ENCODE measurements at places on chromosomes 1 and 21.
A peak's percentile ranks its signal among the peaks of the same experiment; 100 is the strongest.

DNA sequence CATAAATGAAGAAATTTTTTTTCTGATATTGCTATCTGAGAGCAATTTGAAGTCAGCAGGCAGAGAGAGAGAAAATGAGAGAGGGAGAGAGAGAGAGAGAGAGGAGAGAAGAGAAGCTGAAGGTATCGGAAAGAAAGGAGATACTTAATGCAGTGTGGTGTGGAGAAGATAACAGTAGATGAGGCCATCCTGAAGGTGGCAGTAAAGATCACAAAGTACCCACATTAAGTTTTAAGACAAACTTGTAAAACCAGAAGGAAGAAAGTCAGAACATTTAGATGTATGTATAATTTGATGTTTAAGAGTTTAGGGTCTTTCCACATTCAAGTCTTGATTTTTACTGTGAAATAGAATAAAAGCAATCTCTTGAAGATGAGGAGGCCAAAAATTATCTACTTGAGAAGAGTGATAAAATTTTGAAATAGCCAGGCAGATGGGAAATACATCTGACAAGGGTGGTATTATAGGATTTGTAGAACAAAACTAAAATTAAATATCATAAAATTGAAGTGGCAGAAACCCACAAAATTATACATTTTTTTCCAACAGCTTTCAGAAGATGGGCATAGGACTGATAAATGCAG lies 1753.4 kb downstream of the MRPL39 start:
- DNase-seq, result no peak

DNA sequence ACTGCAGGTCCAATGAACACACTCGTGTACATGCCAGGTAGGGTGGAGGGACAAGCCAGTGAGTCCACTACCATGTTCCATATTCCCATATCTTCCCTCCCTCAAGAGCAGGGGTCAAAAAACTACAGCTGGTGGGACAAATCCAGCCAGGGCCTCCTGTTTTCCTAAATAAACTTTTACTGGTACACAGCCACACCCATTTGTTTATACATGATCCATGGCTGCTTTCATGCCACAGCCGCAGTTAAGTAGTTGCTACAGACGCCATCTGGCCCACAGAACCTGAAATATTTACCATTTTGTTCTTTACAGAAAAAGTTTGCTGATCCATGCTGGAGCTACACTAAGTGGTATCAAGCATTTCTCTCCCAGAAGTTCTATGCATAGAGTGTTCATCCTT lies 42.4 kb downstream of the CASQ2 start:
- no peak for DNase-seq

GRCh38 chr1:146016891-146017290 lies 4.6 kb downstream of the HJV start:
- no peak for DNase-seq

- no peak for DNase-seq
These were observed 108.7 kb downstream of the RGL1 start for GRCh38 chr1:183913567-183913993.

DNA sequence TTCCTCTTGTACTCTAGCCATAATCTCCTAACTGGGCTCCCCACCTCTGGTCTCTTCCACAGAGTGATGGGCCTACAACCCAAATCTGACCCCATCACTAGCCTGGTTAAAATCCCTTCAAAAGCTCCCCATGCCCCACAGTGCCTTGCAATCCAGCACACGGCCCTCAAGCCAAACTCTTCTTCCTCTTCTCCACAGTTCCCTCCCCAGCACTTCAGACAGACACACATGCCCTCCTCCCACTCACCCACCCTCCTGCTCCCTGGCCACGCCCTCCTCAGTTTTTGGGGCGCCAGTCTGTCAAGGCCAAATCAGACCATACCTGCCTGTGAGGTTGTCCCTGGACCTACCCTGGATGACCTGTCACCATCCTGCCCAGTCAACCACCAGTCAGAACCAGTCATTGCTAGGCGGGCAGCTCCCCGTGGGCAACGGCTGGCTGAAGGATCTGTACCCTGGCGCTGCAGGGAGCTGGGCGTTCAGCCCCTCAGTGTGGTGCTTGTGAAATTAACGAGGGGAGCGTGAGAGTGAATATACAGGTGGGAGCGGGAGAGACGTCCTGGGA lies 753 bp downstream of the C1orf210 start:
- no peak for DNase-seq

GRCh38 chr1:92484472-92485380 lies 2.0 kb downstream of the GFI1 start:
- DNase-seq, result peak; percentile 60

DNA sequence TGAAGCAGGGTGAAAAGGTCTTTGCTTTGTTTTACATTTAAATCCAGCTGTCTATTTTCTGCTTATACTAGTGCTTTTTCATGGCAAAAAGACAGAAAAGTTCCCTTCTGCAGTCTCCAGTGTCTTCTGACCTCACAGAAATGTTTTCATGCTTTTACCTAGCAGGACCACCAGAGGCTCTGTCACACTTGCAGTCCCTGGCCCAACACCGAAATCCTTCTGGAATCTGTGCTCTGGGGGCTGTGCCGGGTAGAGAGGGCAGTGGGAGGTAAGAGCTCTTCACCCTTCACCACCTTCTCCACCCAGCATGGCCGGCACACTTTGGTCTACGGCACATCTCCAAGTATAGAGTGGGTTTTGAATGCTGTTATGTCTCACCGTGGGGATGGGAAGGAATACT lies 20.8 kb downstream of the GNAT2 start:
- DNase-seq, result no peak

DNA sequence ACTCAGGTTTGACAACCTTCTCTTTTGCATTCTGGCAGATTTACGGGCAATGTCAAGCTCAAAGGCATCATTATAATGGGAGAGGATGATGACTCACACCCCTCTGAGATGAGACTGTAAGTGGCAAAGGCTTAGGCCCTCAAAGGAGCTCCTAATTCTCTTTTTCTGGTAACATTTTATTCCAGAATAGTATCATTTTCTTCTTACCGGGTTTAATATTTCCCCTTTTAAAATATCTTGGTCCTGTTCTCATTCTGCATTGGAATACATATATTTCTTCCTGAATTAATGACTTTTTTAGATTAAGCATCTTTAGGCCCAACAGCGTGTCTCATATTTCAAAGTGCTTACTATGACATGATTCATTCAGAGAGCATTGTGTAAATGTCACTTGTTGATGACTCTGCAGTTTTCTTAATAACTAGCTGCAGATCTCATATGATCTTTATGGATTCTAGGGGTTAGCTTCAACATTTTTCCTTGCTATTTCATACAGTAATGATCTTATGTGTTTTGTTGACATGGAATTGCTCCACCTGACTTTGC lies 1.7 kb downstream of the PITHD1 start:
- no peak for DNase-seq

GRCh38 chr1:221394011-221394544 lies 347.8 kb downstream of the DUSP10 start:
- no peak for DNase-seq

GRCh38 chr21:41482301-41482700 lies 25.7 kb downstream of the TMPRSS2 start:
- no peak for DNase-seq

GRCh38 chr1:5891736-5892135 lies 100.5 kb downstream of the NPHP4 start:
- DNase-seq, result no peak

DNA sequence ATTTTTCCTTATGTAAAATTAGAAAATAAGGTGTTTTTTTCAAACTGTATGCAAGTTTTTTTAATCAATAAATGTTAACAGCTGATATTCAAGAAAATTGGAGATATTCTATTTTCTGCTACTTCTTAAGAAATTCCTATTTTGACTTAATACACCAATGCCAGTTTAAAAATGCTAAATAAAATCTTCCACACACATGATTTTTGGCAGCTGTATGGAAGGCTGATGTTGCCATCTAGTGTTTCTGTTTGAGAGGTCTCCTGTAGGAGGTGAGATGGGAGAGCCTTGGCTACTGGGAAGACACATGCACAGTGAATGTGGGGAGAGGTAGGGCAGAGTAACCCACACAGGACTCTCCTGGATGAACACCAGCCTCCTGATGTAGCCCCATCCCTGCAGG lies 29.2 kb upstream of the OR2B11 start:
- DNase-seq, result no peak

DNA sequence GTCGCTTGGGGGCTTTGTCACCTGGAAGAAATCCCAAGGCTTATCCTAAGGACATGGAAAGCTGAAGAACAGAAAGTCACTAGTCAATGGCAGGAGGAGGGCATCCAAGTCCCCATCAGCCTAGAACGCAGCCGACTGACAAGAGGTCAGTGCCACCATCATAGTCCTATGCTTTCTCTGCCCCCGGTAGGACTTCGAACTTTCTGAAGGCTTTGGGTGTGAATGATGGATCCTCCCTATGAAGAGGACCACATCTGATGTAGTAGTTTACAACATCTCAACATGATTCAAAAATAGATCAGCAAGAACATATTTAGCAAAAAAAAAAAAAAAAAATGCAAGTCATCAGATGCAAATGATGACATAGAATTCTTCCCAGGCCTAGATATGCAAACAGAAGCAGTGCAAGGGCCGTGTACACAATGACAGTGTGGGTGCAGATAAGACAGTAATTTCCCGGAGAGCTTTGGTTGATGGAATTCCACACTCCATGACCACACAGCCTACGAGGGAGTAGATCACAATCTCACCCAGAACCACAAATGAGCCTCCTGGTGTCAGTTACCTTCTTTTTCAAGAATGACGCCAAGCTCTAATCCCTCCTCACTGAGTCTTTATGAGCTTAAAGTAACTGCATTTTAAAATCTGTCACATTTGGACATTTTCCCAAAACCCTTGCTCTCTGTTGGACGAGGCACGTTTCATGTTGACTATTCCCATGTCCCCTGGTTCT lies 88.2 kb downstream of the PSMG1 start:
- no peak for DNase-seq

DNA sequence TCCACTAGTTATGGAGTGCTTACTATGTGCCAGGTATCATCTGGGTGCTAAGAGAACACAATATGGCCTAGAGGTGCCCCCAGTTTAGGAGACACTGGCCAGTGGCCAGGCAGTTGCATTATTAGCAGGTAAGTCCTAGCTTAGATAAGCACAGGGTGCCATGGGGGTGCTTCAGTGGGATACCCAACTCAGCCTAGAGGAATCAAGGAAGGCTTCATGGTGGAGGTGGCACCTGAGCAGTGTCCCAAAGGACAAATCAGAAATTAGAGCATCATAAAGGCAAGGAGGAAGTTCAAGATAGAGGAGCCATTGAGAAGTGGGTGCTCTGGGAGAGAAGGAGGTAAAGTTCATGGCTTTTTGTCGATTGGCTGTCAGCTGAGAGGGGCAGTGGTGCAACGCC lies 31.9 kb upstream of the PKP1 start:
- no peak for DNase-seq

DNA sequence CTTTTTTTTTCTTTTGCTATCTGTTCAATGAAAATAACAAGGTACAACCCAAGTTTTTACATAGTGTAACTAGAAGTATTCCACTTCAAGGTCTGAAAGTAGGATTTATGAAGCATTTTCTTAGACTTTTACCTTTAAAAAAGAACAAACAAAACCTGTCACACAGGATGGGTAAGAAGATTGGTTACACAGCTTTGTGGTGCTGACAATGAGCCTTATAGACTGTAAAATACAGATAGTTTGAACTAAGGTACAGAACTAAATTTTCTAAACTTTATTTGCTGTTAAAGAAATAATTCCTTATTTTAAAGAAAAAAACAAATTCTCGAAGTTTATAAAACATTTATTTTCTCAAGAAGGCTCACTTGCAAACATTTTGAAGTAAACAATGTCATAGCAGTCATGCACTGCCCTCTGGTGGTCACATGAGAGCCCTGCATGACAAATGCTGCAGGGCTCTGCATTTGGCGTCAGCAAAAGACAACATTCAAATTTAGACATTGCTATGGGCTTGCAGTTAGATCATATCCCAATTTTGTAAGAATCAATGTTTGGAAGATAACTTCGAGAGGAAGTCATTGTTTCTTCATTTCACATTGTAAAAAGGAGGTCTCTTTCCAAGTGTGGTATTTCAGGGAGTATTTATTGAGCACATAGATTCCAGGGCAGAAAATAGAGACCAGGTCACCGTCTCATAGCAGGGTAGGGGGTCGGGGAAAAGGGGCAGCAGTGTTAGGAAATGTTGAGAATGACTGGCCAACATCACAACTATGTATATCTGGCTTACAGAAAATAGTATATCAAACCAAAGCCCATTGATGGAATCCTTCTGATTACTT lies 115.3 kb upstream of the FMN2 start:
- DNase-seq, result peak; percentile 2

GRCh38 chr1:78340006-78340405 lies 150.8 kb upstream of the PTGFR start:
- DNase-seq, result no peak

DNA sequence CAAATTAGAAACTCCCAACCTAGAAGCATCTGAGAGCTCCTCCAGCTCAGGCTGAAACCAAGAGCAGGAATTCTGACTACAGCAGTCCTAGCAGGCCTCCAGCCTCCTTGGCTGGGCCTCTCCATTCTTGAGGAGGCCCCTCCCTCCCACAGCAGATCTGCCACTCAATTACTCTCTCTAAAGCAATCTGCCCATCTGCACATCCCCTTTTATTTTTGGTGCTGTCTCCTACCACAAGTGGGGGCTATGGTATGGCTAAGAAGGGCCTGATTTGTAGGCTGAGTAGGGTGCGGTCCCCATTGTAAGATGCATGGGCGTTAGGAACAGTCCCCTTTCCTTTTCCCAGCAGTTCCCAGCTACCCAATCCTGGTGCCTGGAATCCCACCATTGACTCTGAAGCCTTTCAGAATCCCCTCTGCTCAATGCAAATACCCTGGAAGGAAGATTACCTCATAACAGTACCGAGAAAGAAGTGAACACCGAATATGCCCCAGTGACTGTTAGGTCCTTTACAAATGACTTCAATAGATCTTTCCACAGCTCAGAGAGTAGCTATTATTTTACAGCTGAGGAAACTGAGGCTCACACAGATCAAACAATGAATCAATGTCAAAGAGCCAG lies 11.6 kb upstream of the TTC39A start:
- DNase-seq, result no peak

DNA sequence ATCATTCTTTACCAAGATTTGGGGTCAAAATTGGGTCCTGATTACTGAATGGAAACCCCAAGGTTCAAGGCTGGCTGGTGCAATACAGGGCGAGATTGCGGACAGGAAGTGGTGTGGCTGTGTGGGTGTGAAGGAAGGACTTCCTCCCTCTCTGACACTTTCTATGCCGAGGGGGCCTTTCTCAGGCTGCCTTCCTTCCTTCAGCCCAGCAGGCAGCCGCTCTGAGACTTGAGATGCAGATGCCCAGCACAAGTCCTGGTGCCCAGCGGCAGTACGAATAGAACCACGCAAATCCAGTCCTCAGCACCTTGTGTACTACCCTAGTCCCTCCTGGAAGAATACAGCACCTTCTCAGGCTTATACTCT lies 16.3 kb downstream of the BATF3 start:
- no peak for DNase-seq

- no peak for DNase-seq
These were observed 528.1 kb downstream of the KIF26B start for GRCh38 chr1:245682638-245683628.
